ENCODE measurements at places on chromosomes 3 and 15.

DNA sequence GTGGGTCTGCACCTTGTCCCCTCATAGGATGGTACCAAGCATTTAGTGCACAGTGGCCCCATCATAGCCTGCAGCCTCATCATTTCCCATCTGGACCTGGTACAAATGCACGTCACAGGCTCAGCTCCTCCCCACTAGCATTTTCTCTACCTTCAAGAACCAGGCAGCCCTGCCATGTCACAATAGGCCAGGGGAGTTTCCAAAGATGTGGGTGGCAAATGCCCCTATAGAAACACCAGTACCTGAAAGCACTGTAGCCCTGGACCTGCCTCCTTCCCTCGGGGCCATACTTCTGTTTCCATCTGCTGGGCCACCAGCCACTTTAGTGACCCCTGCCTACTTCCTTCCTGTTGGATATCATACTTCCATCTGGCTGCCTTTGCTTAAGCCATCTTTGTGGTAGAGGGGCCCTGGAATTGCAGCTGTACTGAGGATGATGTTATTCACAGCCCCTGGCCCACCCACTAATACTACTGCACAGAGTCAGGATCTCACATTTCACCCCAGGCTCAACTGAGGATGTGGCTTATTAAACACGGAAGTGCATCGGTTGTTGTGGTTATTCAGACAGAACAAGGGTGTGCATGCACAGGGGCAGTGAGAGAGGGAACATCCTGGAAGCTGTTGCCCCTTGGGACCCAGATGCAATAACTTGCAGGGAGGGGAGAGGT is 3.8 kb downstream of the TCTA start:
- DNase-seq, result no peak

- no peak for DNase-seq
Observed at GRCh38 chr3:48420561-48420960, 9.3 kb downstream of the PLXNB1 start.

GRCh38 chr3:99970198-99970597 is 144.1 kb downstream of the FILIP1L start:
- DNase-seq, result no peak

DNA sequence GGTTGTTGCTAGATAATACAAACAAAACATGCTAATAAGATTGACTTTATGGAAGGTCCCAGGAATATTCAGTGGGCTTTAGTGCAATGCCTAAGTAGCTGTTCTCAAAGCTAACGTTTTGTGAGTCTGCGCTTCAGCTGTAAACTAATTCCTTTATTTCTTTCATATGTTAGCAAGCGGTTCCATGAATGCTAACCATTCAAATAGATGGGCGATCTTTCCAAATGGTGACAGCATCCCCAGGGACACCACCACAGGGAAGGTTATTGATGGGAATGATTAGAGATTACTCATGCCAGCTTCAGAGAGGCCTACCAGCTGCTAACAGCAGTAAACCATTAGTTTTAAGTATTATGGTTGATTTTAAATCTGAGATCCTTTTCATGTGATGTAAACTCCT is 405.7 kb upstream of the MCTP2 start:
- DNase-seq, result no peak

- no peak for DNase-seq
Observed at GRCh38 chr3:69096299-69096698, 11.6 kb downstream of the ARL6IP5 start.

DNA sequence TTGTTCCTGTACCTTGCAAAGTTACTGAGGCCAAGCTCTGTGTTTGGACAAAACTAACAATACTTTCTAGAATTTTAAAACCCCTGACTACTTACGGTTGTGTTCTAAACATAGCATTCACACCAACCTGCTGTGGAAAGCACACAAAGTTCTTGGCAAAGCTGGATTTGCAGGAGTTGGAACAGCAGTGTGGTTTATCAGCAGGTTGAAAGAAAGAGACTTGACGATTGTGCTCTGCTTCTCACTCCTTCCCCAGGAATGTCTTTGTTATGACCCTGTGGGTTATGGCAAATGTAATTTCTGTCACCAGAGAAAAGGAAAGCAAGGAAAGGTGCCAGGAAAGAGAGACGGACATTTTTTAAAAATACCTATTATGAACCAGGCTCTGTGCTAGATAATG is 165.5 kb upstream of the TGFBR2 start:
- DNase-seq, result no peak

GRCh38 chr3:181541414-181541813 is 170.3 kb upstream of the SOX2 start:
- DNase-seq, result no peak

GRCh38 chr3:120446891-120447668 is 3.7 kb downstream of the FSTL1 start:
- DNase-seq, result no peak

DNA sequence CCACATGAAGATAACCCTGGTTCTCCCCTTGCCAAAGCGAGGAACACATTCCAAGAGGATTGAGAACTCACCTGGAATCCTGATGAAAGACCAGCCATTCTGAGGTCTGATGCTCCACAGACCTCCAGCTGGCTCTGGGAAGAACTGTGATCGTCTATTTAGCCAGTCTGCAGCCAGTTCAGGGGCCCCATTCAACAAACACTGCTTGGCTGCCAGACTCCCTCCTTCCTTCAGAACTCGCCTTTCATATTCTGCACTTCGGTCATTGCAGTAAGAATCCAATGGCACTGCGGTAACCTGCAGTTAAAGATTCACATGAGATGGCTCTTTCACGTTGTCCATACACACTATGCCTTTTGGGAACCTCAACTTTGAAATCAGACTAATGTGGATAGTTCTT is 67.6 kb downstream of the CHAC1 start:
- DNase-seq, result no peak

All from esophagus squamous epithelium (tissue), 5 donors.